ENCODE measurements at places on chromosomes 11 and 22.

- no peak for DNase-seq
Measured at GRCh38 chr11:43517518-43517917, 158.8 kb downstream of the TTC17 start.

- no peak for DNase-seq
Measured at GRCh38 chr11:64619811-64620380, 28.9 kb downstream of the SLC22A12 start.

GRCh38 chr22:37746366-37747079, 49.7 kb downstream of the TRIOBP start:
- DNase-seq, result no peak

GRCh38 chr11:86274999-86275398, 27.0 kb upstream of the HIKESHI start:
- no peak for DNase-seq

GRCh38 chr22:29478326-29479276, 1.4 kb upstream of the NEFH start:
- no peak for DNase-seq

DNA sequence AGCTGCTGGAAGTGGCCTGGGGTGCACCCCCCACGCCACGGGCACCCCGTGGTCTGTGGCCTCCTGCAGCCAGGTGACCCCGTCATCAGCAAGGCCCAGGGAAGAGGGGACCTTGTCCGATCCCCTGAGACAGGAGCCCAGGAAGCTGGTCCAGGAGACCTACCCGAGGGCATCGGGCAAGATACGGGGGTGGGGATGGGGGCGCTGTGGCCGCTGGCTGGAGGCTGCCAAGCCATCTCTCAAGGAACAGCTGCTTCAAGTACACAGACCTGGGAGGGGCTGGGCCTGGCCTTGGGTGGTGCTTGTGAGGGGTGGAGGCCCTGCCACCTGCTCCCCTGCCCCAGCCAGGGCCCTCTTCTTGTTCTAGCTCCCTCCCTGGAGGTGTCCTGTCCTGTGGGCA, 1272.1 kb downstream of the BRD1 start:
- DNase-seq, result no peak

DNA sequence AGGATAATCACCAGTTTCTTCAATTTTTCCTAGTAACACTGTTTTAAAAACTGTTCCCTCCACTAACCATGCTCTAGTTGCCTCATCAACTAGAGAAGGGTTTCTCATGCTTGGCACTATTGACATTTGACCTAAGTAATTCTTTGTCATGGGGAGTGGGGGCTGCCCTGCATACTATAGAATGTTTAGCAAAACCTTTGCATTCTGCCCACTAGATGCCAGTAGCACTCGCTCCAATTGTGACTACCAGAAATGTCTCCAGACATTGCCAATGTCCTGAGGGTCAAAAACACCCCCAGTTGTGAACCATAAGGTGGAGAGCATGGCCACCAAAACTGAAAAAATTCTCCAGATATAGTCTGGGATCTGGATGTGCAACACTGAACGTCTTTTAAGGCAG, 27.6 kb upstream of the BMAL1 start:
- no peak for DNase-seq

- no peak for DNase-seq
Measured at GRCh38 chr11:33634291-33634834, 66.3 kb downstream of the C11orf91 start.

DNA sequence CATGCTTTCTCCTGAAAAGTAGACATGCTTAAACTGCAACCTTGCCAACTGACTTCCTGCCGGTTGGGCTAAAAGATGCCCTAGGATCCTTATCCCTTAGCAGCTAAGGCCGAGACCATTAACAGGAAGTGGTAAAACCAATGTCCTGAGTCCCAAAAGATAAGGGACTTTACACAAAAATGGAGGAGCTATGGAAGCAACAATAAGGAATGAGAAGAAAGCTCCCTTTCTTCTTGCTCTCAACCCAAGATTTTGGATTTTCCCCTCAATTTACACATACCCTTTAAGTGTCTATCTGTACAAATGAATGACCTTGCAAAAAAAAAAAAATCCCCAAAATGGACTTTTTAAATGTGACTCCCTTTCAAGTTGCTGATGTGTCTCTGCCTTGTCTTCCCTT, 11.1 kb downstream of the MRPL17 start:
- DNase-seq, result no peak

- DNase-seq, result no peak
Measured at GRCh38 chr22:25070956-25071355, 118.4 kb downstream of the KIAA1671 start.

DNA sequence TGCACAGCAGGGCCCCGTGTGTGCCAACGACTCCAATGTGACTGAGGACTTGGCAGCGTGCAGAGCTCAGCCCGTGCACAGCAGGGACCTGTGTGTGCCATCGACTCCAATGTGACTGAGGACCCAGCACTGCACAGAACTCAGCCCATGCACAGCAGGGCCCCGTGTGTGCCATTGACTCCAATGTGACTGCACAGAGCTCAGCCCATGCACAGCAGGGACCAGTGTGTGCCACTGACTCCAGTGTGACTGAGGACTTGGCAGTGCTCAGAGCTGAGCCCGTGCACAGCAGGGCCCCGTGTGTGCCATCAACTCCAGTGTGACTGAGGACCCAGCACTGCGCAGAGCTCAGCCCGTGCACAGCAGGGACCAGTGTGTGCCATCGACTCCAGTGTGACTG, 347.8 kb upstream of the B3GAT1 start:
- DNase-seq, result no peak

GRCh38 chr11:45079943-45080719, 66.3 kb upstream of the PRDM11 start:
- DNase-seq, result no peak

GRCh38 chr11:57668434-57668782, 494 bp downstream of the ZDHHC5 start:
- no peak for DNase-seq

DNA sequence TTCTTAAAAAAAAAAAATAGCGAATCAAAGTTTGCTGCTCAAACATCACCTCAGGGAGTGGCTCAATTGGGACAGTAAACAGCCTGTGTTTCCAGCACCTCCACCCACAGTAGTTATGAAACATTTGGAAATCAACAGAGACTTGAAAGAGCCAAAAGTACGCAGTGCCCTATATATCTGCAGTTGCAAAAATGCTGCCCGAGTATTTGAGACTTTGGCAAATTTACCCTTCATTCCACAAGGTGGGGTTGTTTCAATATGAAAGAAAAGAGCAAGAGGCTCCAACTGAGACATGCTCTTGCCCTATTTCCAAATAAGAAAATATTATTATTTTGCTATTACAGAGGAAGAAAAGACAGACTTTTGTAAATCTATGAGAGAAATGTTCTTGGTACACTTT, 851.1 kb upstream of the RAG2 start:
- DNase-seq, result peak; percentile 5

GRCh38 chr11:109870297-109870696, 222.9 kb upstream of the ZC3H12C start:
- DNase-seq, result no peak

DNA sequence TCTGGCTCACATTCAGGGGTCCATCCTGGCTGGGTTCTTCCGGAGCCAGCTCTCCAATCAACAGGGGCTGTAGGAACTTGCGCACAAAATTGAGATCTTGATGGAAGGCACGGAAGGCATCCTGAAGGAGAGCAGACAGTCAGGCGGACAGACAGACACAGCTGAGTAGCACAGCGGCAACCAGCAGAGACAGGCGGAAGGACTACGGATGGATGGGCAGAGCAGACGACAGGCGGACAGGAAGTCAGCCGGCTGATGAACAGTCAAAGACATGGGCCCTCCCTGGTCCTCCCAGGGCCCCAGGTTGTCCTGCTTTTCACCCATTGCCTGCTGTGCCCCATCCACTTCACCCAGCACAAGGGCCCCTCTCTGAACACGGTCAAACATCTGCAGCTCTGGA, 11.3 kb downstream of the FADS3 start:
- DNase-seq, result no peak

DNA sequence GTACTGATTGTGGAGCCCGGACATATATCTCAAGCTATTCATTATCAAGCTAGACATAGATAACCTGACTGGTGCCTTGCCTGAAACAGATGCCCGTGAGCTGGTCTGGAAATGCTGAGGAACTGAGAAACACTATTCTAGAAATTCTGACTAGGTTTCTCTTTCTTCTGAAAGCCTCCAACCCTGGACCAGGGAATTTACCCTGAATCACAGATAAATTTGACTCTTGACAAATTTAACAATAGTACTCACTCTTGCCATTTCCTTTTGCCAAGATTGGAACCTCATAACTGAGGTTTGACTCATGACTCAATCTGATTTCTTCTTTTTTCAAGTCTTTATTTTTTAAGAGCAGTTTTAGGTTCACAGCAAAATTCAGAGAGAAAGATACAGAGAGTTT, 189.6 kb upstream of the SYN3 start:
- DNase-seq, result no peak

DNA sequence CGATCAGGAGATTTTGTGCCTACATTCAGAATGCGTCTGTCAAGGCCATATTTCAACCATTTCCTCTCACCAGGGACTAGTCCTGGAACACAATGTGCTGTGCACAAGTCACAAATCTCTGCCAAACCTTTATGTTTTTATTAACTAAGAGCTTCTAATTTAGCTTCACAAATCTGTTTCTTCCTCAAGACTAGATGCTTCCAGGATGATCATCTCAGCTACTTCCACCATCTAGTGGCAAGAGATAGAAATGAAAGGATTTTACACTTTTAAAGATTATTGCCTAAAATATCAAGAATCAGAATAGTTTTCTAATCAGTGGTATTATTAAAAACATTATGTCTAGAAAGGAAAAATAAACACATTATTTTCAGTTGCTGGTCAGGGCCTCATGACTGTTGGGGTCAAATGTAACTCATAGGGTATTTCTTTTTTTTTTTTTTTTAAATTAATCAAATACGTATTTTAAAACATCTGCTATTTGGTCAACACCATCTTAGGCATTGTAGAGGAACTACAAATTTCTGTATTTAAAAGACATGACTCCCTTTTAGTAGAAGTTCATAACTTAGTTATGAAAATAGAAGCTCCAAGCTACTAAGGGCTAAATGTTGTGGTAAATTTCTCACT, 1102.6 kb downstream of the DLG2 start:
- no peak for DNase-seq

DNA sequence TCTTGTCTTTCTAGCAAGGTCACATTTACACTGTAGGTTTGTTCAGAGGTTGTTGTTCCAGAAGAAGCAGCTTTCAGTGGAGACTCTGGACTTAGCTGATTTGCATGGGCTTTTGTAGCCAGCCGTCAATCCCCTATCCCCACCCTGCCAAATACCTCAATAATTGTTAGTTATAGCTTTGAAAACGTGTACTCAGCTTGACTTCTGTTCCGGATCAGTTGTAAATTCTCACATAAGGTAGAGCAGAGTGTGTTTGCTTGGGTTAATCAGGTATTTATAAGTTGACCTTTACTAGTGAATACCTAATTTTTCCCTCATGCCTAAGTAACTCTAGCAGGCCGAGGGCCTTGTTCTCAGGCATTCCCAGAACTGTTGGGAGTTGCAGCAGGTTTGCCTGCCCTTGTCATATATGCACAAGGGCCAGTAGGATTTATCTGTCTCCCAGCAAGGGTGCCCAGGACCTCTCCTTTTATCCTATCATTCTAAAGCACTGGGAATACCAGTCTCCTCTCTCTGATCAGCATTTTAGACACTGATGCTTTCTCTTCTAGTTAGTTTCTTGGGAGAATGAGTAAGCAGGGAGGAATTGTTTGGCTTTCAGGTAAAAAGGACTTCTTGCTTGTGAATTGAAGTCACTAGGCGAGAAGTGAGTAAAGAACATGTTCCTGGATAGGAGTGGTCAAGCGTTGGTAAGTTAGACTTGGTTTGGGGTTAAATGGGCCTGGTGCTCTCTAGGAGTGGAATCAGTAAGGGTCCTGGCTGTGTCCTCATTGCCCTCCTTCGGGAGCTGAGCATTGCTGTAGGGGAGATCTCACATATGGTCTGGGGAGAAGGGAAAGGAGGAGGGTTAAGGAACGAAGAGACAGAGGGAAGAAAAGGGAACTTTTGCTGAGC, 22.1 kb downstream of the STIM1 start:
- DNase-seq, result no peak

DNA sequence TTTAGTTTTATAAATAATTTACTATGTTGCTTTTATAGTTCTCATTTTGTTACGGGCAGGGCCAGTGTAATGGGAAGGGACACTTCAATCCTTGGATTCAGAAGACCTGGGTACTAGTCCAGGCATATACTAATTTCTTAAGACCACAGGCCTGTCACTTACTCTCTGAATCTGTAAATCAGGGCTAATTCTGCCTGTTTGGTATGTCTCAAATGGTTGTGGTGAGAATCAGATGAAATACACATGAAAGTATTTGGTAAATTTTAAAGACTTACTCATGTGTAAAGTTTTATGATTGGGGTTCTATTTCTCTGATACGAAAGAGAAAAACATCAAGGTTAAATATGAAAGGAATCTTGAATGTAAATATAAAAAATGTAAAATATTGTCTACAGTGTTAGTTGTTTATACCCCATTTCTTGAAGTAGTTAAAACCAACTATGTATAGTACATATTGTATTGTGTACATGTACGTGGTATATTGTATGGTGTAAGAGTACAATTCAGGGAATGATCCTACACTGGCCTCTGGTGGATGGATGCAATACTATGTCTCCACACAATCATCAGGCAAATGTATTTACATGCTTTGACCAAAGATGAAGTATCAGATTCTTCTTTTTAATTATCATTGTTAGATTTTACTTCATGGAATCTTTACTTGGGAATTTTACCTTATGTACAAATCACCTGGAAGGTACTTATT, 24.5 kb upstream of the RAG2 start:
- DNase-seq, result peak; percentile 20

DNA sequence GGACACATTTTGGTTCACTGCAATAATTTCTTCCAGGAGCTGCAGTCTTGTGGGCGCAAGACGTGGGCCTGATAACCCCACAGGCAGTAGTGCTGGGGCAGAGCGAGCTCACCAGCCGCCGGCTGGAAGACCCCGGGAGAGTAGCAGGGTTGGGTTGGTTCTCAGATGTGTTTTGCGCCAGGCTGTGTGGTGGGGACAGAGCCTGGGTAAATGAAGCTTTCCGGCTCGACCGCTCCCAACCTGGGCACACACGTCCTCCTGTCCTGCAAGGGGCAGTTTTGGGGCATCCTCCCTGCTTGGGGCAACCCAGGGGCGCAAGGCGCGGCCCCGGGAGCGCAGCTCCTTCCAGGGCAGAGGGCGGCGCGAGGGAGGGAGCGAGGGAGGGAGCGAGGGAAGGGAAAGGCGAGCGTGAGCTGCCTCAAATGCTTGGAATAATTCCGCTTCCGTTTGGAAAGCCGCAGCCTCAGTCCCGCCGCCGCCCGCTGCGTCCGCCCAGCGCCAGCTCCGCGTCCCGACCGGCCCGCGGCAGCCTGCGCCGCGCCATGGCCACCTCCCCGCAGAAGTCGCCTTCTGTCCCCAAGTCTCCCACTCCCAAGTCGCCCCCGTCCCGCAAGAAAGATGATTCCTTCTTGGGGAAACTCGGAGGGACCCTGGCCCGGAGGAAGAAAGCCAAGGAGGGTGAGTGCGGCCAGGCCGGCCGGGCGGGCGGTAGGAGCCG, at the start of gene PARVA:
Gene PARVA (plus strand): TSS at position 466 of the 718 bp plus-strand sequence. CDS start 77 bp downstream, at position 543.
- no peak for DNase-seq

GRCh38 chr11:26767060-26767459, 45.2 kb upstream of the SLC5A12 start:
- DNase-seq, result no peak

- no peak for DNase-seq
Measured at GRCh38 chr11:131962818-131963217, 592.4 kb downstream of the NTM start.

GRCh38 chr11:23574149-23574548, 713.9 kb upstream of the CCDC179 start:
- no peak for DNase-seq

Data from SHP77 treated with DMSO at 0.1 percent for 48 hours (cell line).